ENCODE measurements at places on chromosomes 4 and X.
A peak's percentile ranks its signal among the peaks of the same experiment; 100 is the strongest.

DNA sequence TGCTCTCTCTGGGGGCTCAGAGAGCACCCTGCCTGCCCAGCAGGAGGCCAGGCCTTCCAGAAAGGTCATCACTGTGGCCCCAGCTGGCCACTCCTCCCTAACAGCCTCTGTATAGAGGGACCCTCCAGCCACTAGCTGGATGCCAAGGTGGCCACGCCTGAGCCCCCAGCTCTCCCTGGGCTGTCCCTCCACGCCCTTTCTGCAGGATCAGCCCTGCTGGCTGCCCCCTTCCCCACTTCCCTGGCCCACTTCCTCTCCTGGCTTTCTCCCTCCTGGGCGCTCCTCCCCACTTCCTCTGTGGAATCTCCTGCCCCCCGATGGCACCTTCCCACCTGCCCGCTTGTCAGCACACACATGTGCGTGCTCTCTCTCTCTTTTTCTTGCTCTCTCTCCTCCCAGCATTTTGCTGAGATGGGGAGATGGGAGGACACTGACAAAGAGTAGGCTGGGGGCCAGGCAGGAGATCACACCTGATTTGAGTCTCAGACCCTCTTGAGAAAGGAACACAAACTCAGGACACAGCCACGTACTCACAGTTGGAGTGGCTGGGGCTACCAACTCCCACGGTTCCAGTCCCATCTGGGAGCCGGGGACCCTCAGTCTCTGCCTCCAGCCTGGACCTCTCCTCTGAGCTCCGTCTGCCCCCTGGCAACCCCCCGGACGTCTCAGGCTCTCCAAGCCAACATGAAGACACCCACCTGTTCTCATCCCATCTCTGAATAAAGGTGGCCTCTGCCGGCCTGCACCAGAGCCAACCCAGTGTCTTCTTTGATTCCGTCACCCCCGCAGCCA lies 62.1 kb upstream of the AFAP1 start:
- no peak for DNase-seq

- peak; percentile 29 for DNase-seq
Measured at GRCh38 chr4:23717528-23718248, 172.2 kb downstream of the PPARGC1A start.

DNA sequence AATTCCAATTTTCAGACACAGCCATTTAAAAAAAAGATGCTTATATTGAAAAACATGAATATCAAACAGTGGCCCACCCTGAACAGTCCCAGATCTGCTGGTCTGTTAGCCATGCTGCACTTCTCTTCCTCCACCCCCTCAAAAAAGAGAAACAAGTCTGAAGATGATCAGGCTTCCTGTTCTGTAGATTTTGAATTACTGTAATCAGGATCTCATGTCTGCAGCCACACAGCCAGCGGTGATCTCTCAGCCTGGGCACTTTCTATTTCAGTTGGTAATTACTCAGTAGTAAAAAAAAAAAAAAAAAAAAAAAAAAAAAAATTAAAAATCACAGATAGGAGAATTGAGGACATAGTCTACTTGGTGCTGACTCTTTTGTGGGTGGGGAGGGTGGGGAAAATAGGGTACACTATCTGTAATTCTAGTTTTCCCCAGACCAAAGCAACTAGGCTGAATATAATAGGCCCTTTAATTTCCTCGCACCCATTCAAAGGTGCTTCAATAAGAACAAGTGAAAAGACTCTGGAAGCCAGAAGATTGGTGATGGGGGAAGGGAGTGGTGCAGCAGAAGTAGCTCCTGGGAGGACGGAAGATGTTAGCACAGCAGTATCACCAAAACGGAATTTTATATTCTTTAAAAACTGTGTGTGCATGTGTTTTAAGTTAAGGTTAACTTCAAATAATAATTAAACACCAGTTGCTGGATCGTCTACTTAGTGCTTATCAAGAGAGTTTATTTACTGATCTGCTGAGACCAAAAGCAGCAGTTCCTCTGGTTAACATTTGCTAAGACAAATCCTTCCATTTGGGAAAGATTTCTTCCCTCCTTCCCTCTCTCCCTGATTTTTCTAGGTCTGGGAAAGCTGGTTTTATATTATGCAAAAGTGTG lies 47.0 kb downstream of the SPRY1 start:
- no peak for DNase-seq

- DNase-seq: no peak
Measured at GRCh38 chrX:106973433-106974149, 26.4 kb downstream of the MORC4 start.

GRCh38 chrX:70052895-70053615 lies 3.3 kb upstream of the AWAT2 start:
- no peak for DNase-seq

DNA sequence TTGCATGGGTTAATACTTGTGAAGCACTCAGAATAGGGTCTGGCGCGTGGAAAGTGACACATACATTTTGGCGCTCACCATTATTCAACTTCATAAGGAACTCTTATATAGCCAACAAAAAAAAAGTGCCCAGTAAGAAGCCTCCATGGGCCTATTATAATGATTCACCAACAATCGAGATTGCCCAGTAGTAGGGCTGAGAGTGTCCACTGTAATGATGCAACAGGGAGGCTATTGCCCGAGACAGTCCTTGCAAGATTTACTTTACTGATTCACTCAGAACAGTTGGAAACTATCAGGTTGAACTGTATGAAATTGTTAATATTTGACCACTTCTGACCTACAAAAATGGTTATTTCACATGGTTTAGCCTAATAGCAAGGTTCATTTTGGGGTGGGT lies 86.0 kb downstream of the PJA1 start:
- no peak for DNase-seq

DNA sequence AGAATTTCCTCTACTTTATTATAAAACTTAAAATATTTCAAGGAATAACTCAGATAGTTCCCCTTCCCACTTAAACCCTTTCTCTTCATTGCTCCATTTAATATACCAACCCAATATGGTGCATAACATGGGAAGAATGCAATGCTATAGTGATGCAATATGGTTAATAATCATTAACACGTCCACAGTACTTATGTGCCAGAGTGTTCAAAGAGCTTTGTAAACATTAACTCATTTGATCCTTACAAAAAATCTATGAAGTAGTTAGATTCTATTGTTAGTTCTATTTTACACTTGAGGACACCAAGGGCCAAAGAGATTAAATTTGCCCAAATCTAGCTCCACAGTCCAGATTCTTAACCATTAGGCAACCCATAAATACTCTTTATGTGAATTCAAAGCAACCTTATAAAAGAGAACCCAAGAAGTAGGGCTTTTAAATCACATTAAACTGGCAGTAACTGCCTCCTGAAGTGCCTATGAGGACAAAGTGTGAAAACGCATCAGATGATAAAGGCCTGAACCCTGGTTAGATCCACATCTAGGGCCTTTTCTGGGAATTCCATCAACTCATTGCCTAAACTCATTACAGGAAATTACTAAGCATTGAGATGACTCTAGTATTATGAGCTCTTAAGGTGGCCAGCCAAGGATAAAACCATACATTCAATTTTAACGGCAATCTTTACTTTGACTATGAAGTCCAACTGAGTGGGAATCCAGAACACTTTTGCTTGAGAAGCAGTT lies 94.3 kb downstream of the AREG start:
- no peak for DNase-seq

DNA sequence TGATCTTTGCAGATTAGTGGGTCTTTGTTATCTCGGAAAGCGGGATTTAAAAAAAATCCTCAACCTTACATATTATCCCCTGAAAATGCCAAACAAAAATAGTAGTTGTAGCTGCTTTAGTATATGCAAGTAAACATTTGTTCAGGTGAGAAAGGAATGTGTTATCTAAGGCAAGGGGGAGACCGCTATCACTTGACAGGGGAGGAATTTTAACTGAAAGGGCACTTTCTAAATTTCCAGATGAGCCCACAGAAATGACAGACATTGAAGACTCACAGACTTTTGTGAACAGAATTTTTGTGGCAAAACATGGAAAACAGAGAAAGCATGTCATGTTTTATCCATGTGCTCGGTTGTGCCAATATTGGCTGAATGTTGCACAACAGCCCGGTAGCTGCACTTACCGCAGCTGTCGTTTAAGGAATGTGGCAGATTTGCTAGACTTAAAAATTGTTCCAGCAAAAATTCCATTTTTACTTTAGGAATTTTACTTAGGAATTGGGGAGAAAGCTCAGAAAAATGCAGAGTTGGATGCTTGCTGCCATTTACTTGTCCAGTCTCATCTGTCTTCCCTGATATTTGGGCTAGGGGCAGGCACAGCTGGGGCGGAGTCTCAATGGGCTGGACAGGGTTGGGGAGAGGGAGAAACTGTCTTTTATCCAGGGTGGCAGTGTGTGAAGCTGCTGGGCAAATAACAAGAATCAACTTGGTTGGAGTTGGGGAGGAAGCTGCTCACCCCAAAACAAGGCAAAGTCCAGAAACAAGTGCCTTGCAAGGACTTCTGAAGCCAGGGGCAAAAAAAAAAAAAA lies 94.6 kb upstream of the RPS6KA3 start:
- no peak for DNase-seq

DNA sequence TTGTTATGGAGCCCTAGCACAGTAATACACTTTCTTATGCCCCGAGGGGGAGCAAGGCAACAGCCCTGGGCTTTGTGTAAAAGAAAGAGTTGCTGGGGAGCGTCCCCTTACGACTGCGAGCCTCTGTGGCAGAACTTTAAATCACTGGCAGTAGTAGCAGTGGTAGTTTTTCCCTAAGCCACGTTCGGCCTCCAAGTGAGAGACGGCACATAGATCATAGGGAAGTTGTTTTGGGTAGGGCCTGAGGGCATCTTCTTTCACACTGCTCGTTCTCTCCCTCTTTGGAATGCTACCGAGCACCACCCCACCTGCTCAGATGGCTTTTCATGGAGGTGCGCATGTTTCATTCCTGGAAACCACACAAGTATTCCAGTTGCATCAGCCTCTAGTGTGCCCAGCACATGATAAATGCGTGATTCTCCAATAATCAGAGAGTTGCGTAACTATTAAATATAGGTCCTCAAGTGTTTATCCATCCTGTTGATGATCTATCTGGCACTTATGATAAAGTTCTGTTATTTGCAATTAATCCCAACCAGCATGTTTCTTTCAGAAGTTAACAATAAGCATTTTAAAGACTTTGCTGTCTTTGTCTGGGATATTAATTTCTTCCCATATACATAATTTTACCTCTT lies 7.0 kb upstream of the SYNPO2 start:
- no peak for DNase-seq

- no peak for DNase-seq
Measured at GRCh38 chr4:176758731-176759130, 34.0 kb downstream of the VEGFC start.

- DNase-seq: no peak
Measured at GRCh38 chr4:101276661-101277060, 70.7 kb downstream of the PPP3CA start.

DNA sequence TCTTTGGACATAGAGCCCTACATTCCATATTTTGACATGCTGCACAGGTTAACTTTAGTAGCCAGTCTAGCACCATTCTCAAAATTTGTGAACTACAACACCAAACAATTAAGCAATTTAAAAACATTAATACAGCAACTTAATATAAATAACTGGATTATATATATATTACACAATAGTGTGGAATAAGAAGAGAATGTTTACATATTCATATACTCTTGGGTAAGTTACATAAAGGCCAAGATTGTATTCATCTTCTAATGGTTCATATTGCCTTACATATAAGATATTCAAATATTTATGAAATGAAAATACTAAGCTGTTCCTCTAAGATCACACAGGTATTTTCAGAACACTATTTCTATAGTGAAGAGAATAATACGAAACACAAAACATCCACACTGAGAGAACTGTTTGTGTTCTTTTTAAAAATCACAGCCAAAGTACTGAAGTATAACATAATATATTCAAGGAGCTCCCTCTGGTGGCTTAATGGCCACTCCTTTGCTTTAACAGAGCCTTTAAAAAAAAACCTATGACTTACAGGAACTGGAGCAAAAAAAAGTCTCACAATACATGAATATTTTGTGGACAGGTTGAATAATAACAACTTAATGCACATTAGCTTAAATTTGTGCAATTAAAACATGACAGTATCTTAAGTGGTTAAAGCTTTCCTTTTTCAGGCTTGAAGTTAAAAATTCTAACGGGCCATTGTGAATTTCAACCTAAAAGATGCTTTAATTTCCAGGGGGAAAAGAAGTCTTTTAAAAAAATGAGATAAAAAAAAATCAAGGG lies 46.2 kb downstream of the NEK1 start:
- DNase-seq: no peak

DNA sequence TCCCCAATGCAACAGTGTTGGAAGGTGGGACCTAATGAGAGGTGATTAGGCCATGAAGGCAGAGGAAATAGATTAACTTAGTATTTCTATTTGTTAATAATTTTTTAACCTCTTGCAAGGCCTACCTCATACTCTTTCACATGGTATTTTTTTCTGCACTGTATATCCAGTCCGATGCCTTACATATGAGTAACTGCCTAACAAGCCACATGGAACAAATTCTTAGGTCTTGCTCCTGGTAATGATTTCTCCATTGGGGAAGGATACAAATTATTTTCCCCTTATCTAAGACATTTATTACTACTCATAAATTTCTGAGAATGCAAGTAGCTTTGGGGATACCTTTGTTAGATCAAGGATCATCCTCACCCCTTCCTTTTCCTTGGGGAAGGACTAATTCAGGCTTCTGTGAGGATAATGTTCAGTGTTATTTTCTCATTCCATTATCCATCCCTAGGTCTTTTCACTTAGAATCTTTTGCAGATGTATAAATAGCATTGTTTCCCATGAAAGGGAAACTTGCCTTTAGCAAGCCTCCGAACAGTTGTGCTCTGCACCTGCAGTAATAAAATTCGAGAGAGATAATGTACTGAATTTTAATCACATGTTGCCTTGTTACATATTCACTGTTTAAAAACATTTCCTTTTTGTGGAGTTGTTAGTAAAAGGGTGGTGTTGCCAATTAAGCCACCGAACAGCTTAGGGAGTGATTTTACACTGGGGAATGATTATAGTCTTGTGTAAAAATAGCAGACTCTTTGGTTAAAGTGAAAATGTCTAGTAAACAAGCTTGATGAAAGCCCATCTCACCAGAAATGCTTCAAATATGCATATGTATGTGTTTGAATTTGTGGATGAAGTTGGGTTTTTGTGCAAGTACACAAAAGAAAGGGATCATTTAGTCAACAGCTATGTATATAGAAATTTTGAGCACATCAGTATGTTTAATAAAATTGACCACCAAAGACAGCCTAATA lies 89.9 kb downstream of the CFAP299 start:
- no peak for DNase-seq

- DNase-seq: peak; percentile 1
Measured at GRCh38 chrX:83845397-83845796, 15.5 kb upstream of the CYLC1 start.

GRCh38 chr4:110034026-110034393 lies 121.3 kb downstream of the EGF start:
- DNase-seq: no peak

DNA sequence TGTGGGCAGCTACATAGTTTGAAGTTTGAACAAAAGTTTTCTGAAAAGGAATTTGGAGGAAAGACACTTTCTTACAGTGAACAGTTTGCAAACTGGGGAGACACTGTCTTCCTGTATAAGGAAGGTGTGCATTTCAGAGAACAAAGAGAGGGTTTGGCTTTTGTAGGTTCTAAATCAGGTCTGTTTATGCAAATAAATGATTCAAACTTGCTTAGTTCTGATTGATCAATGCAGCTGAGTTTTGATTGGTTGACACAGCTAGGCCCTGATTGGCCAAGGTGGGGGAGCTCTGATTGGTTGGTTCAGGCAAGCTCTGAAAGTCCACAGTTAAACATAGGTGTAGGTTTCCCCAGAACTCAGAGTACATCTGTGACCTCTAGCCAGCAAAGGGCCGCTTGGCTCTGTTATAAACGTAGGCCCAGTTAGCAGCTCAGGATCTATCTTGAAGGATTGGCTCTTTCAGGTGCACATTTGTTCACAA lies 63.0 kb upstream of the ENPP6 start:
- no peak for DNase-seq

Measured in T1000 (cell line).